Sigmoid colon (tissue), 7 donors: ENCODE measurements at places on chromosomes 11 and 22.

GRCh38 chr11:128579798-128580504 lies 7.4 kb downstream of the ETS1 start:
- no peak for DNase-seq

- no peak for DNase-seq
Measured at GRCh38 chr22:40367342-40367741, 3.1 kb upstream of the SGSM3 start.

DNA sequence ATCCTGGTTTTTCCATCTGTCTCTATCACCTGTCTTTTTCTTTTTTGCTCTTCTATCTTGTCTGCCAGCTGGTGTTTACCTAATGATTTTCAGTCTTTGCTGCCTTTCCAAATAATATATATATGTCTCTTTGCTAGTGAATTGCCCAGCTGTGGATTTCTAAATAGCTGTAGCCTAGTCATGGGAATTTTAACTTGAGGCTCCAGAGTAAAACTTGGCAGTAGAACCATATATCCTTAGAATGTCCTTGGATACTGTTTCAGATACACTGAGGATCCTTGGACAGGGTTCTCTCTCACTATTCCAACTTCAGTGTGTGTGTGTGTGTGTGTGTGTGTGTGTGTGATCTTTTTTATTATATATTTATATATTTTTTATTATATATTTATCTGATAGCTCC lies 2285.3 kb downstream of the LRRC4C start:
- DNase-seq: no peak

DNA sequence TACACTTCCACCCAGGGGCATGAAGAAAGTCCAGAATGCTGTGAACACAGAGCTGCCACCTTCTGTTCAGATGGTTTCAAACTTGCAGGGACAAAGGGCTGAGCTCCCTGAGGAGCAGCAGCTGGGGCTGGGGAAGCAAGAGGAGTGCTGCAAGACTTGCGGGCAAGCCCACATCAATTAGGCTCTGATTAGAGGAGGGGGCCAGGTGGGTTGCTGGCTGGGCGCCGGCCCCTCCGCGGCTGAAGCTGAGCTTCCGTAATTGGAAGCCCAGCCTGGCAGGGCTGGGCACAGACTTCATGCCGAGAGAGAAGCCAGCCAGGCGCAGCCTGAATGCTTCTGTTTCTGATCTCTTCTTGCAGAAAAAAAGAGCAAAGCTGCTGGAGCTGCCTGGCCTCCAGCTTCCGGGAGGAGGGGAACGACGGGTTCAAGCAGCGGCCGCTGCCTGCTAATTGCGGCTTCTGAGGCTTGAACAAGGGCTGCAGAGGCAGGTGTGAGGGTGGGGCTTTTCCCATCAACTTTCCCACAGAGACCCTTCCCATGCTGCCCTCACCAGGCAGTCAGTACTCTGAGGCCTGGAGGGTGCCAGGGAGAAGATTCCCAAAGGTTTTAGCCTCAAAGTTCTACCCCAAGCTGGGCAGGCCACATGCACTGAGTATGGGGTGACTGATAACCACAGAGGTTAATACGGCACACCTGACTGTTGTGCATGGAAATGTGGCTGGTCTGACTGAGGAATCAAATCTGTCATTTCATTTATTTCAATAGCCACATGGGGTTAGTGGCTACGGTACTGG lies 91.1 kb upstream of the LMO1 start:
- DNase-seq: no peak

- no peak for DNase-seq
Measured at GRCh38 chr11:108592591-108593213, 866 bp downstream of the EXPH5 start.

- DNase-seq: no peak
Measured at GRCh38 chr22:22815397-22816170, 72.0 kb upstream of the IGLL5 start.

DNA sequence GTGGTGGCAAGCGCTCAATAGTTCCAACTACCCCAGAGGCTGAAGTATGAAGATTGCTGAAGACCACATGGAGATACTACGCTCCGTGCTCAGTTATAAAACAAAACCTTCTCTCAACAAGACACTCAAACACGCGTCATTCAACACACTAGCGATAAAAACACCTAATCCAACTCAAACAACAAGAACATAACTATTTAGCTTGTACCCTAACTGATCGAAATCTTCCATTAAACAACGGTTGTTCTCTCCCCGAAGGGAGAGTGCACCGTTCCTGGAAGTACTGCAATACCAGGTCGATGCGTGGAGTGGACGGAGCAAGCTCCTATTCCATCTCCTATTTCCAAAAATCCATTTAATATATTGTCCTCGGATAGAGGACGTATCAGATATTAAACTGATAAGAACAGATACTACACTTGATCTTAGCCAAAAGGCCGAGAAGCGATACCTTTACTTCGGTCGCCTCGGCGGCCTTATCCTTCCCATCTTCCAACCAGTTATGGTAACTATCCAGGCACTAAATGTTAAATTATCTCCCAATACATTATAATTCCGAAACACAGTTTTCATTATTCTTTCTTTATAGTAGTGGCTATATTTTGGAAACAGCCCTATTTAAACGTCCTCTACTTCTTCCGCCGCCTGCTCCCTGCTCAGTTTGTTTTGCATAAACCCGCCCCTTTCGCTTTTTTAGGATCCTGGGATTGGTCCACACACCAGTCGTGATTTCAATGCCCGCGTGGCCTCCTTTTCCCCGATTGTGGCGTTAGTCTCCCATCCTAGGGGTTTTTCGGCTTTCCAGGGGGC lies 2.2 kb upstream of the WDR74 start:
- DNase-seq: peak; percentile 95

GRCh38 chr11:86755146-86755545 lies 45.2 kb upstream of the PRSS23 start:
- no peak for DNase-seq

DNA sequence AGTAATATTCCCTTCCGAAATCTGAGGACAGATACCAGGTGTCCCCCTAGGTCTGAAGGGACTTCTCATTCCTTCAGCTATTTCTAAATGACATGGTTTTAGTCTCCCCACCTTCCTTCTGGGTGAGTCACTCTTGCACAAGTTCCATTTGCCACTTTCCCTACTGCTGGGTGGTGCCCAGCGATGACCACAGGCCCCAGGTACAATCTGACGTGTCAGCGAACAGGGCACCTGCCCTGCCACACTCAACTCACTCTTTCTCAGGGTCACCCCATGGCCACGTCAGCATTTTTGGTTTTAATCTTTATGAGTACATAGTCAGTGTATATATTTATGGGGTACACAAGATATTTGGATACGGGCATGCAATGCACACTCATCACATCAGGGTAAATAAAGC lies 17.2 kb downstream of the POU2AF1 start:
- DNase-seq: no peak

DNA sequence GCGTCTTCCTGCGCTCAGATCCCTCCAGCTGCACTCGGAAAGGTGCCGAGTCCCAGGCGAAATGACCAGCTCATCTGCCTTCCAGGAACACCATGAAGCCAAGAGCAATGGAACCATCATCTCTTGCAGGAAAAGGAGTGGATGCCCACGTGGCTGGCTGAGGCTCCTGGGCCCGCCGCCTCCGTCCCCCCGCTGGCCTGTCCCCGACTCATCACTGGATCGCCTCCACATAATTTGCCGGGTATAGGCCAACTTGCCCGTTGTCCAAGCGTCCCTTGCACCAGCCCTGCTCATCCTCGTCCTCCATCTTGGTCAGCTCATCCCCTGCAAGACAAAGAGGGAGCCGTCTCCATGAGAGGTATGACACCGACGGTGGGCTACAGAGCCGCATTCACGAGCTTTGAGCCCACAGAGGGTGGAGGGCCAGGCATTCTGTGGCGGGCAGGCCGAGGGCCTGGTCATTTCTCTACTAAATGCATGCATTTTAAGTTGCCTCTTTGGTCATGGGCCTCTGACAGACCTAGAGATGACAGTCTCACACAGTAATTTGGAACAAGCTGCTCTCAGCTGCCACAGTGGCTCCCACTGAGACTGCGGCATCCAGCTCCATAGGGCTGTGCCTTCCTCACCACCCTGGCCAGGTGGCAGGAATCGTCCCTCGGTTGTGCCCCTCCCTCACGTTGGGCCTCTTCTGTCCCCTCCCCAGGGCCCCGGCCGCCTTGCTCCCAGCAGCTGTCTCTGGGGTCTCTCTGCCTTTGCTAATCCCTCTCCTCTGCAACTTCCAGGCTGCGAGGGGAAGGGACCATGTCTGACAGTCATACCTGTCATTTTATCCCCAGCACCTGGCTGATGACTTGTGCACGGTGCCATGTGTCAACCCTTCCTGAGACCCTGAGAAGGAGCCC lies 14.3 kb upstream of the ARFGAP3 start:
- no peak for DNase-seq

DNA sequence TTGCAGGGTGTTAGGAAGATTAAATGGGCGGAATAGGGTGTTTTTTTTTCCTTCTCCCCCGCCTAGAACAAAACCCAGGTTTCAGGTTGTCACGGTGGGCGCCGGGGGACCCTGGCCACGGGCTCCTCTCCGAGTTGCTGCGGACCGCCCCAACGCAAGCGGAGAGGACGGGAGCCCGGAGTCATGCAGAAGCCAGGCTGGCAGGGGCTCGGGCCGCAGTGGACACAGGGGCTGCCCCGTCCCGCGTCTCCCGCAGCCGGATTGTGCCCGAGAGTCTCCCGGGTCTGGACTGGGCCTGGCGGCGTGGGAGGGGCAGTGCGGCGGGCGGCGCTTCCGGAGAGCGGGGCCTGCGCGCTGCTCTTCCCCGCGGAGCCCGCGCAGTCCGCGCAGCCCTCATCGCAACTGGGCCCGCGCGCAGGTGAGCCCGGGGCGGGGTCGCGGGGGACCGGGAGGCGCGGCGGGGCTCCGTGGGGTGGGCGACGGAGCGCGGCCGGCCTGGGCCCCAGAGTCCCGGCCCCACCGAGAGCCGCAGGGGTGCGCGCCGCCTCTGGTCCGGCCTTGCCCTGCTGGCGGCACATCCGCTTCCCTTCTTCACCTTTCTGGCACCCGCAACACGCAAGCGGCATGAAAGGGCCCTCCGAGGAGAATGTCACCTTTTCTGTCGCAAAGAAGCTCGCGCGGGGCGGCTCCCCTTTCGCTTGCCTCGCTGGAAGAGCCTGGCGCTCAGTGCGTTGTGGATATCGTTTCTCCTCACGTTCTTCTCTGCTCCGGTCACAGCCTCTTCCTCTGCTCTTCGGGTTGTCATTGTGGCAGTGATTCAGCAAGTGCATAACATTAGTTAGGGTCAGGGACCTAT lies at the start of gene TIRAP:
Gene TIRAP, plus strand, starts transcription at position 358 of the 856 bp plus-strand sequence. CDS start 7,802 bp downstream, outside the sequence.
- DNase-seq: peak; percentile 86

- no peak for DNase-seq
Measured at GRCh38 chr11:75465701-75466531, 32.9 kb upstream of the KLHL35 start.

DNA sequence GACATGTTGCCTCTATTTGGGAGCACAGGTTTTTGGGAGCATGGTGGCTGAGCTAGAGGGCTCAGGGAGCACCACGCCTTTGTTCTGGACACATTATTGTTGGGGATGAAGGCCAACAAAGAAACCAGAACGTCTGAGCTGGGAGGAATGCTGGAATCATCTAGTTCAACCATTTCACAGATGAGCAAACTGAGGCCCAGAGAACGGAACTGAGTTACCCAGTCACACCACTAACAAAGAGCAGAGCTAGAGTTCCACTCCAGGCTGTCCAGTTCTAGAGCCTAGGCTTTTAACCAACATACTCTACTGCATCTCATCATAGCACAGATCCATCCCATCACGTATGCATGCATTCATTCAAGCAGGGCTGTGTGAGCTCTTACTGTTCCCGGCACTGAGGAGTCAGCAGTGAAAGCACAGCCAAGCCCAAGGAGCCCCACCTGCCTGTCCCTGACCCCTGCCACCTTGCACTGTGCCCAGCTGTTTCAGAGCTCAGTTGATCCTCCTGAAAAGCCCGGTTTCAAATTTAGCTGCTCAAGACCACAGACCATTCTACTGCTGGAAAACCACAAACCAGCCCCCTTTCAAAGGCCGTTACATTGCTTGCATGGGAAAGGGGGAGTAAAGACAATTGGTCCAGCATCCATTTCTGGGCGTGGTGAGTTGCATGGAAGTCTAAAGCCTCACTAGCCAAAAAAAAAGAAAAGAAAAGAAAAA lies 16.9 kb upstream of the TCF20 start:
- no peak for DNase-seq

GRCh38 chr11:65786786-65787636 lies at the start of gene OVOL1:
OVOL1 (plus strand) TSS chr11:65787063; CDS start chr11:65787374, 311 bp downstream.
- no peak for DNase-seq

GRCh38 chr22:22452211-22452610 lies 56.3 kb downstream of the ZNF280B start:
- DNase-seq: no peak

DNA sequence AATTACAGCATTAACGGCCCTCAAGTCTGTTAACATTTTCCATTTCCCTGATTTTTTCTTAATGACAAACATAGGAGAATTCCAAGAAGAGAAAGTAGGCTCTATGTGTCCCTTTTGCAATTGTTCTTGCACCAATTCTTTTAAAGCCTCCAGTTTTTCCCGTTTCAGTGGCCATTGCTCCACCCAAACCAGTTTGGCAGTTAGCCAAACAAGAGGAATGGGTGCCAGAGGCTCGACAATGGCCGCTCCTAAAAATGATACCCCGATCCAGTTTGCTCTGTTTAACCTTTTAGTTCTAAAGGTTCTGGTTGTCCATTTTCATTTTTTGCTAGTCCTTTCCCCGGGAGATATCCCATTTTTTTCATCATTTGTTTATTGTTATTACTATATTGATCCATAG lies 6.7 kb upstream of the DNAJB13 start:
- no peak for DNase-seq

DNA sequence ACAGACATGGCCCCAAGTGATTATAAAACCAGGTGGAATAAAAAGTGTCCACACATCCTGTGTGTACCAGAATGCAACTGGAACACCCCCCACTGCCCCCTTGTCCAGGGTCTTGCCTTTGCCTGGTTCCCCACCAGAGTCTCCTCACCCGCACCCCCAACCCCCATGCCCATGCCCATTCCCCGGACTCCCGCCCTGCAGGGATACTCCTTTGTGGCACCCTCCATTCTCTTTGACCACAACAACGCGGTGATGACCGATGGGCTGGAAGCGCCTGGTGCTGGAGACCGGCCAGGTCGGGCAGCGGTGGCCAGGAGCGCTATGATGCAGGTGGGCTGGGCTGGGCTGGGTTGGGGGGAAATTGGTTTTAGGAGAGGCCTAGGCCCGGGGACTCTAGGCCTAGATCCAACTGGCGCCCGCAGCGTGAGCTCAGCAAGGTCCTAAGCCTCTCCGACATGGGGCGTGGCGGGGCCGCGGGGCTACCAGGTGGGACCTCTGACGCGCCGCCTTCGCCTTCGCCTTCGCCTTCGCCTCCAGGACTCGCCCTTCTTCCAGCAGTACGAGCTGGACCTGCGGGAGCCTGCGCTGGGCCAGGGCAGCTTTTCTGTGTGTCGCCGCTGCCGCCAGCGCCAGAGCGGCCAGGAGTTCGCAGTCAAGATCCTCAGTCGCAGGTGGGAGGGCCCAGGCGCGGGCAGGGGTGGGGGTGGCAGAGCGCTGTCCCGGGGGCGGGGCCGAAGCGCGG lies 9.1 kb downstream of the RPS6KA4 start:
- DNase-seq: no peak

- DNase-seq: no peak
Measured at GRCh38 chr11:130404727-130405126, 23.7 kb downstream of the ADAMTS8 start.

DNA sequence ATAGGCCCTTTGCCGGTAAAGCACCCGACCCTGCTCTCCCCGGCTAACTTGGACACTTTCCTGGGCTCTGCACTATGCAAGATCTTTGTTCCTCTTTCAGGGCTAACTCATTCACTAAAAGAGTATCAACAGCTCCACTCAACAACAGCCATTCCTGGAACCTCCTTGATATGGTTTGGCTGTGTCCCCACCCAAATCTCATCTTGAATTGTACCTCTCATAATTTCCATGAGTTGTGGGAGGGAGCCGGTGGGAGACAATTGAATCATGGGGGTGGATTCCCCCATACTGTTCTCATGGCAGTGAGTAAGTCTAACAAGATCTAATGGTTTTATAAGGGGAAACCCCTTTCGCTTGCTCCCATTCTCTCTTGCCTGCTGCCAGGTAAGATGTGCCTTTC lies 330.0 kb downstream of the TENM4 start:
- no peak for DNase-seq
